Endothelial cell (in vitro differentiated cells): ENCODE measurements at places on chromosomes 11 and 22.

- DNase-seq: no peak
Observed at GRCh38 chr11:3861683-3862082, 6.2 kb downstream of the STIM1 start.

- no peak for DNase-seq
Observed at GRCh38 chr22:22534604-22535415, 14.7 kb upstream of the ZNF280A start.

GRCh38 chr22:46482056-46482675 is 55.3 kb downstream of the CELSR1 start:
- no peak for DNase-seq

DNA sequence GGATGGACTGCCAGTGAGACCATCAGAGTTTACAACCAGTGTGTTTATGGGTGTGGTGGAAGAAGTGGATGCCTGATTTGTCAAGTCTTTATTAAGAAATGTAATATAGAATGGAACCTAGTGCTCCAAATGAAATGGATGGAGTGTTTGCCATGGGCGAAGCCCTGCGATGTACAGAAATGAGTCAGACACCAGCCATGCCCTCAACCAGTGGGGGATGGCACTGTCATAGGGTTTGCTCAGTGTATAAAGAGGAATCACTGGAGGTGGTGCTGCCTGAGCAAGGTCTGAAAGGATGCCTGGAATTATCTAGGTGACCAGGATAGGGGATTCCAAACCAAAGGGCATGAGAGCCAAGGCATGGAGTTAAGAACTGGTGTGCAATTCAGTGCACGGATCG is 120.9 kb upstream of the MTNR1B start:
- no peak for DNase-seq

DNA sequence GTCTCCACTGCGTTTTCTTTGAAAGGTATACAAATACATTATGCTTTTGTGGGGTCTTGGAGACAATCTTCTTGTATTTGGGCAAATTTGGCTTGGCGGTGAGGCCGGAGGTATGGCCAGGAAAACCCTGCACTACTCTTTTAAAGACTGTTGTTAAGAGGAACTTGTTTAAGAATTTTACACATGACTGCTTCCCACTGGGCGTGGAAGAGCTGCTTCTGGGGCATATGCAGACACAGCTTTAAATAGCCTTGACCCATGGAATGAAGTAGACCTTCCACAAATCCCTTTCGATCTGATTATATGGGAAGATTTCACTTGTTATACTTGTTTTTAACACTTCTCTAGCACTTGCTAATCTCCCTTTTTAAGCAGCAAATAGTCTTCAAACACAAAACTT is 453.6 kb downstream of the MN1 start:
- DNase-seq: no peak

DNA sequence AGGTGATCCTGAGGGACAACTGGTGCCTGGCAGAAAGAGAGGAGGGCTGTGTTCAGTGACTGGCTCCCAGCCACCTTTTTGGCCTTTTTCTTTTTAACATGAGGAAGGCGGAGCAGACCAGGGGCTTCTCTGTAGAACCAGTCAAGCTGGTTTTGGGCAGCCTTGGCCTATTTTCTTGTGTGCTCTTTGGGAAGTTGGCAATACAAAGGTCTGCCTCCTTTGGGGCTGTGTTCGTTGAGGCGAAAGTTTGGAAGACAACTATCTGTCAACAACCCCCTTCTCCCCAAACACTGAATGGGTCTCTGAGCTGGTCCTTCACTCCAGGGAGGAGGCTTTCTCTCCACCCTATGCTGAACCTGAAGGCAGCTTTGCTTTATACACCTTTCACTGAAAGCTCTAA is 8.5 kb downstream of the MARK2 start:
- no peak for DNase-seq

- DNase-seq: no peak
Observed at GRCh38 chr22:19113429-19113828, 8.8 kb downstream of the DGCR2 start.

DNA sequence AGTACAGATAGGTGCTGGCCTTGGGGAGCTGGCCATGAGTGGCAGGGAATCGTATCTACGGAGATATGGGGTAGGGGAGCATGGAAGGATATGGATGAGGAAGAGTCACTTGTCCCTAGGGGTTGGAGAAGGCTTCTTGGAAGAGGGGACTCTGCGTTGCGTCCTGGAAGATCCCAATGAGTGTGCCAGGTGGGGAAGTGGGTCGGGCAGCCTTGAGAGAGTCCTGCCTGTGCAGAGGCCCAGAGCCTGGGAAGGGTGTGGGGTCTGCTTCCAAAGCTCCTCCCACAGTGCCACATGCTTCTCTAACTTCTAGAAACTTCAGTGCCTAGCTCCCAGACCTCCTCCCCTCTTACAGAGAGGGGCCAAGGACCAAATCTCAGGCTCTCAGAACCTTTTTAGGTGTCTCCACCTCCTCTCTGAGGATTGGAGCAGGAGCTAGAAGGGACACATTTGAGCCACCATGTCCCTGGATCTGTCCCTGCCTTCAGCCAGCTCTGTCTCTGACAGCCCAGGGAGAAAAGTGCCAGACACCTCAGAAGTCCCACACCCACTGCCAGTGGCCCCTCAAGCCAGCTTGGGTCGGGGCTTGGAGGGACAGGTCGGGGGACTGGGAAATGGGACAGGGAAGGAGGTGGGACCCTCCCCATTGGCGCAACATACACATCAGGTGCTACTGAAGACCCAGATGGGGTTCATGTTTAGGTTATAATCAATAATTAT is 11.0 kb downstream of the RHBDD3 start:
- DNase-seq: no peak

DNA sequence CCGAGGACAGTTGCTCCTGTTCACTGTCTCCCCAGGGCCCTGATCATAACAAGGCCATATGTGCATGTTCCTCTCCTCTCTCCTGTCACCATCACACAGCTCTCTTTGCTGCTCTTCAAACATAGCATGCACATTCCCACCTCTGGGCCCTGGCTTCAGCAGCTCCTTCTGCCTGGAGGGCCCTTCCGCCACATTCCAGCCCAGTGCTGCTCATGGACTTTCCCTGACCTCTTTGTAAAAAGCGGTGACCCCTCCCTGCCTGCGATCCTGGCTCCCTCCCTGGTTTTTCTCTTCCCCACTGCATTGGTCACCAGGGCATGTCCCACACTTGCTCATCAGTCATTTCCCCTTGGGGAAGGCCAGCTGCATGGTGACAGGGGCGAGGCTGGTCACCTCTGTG is 98.2 kb downstream of the MYO18B start:
- DNase-seq: no peak

DNA sequence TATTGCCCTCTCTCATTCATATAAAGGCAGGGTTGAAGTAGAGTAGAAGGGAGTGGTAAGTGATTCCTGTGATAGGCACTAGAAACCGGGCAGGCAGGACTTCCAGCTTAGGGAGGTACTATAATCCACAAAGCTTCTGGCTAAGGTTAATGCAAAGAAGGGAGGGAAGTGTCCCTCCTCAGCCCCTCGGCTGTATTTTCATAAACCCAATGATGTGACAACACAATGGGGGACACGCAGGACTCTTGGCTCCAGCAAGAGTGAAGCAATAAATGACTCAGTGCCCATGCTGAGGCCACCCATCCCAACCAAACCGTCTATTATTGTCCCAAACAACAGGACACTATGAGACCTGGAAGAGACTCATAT is 90.7 kb downstream of the ETS1 start:
- no peak for DNase-seq

GRCh38 chr11:11313902-11314692 is 39.0 kb downstream of the CSNK2A3 start:
- DNase-seq: no peak

DNA sequence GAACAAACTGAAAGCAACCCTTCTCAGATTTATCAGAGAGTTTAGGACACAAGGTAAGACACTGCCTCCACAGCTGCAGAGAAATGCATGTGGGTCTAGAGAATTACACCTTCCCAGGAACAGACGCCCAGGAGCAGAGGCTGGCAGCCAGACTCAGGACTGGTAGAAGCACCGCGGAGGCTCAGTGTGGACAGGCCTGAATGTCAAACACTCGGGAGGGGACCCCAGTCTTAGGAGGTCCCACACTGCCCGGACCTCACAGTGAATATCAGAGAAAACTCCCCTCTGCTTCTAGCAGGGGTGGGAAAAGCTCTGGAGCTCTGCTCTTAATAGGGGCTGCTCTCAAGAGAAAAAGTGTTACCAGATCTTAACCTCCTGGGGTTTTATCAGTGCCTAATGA is 952.7 kb downstream of the BRD1 start:
- no peak for DNase-seq

DNA sequence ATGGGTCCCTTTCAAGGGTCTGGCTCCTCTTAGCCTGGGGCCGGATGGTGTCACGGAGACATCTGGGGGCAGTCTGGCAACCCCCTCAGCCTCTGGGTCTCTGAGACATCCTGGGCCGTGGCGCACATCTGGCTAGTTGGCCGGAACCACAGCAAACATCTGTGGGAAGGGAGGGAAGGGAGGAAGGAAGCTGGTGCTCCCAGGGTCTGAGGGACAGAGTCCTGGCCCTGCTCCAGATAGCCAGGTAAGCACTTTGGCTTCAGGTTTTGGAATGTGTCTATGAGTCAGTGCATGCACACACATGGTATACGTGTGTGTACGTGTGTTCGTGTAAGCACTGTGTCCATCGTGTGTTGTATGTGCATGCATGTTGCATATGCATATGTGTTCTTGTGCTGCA is 225.1 kb downstream of the MN1 start:
- DNase-seq: no peak

DNA sequence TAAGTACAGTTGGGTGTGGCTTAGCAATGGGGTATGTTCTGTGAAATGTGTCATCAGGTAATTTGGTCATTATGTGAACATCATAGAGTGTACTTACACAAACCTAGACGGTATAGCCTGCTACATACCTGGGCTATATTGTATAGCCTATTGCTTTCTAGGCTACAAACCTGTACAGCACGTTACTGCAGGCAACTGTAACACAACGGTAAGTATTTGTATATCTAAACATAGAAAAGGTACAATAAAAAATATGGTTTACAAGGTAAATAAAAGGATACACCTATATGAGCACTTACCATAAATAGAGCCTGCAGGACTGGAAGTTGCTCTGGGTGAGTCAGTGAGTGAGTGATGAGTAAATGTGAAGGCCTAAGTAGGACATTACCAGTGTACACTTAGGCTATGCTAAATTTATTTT is 73.1 kb upstream of the GDPD4 start:
- no peak for DNase-seq

DNA sequence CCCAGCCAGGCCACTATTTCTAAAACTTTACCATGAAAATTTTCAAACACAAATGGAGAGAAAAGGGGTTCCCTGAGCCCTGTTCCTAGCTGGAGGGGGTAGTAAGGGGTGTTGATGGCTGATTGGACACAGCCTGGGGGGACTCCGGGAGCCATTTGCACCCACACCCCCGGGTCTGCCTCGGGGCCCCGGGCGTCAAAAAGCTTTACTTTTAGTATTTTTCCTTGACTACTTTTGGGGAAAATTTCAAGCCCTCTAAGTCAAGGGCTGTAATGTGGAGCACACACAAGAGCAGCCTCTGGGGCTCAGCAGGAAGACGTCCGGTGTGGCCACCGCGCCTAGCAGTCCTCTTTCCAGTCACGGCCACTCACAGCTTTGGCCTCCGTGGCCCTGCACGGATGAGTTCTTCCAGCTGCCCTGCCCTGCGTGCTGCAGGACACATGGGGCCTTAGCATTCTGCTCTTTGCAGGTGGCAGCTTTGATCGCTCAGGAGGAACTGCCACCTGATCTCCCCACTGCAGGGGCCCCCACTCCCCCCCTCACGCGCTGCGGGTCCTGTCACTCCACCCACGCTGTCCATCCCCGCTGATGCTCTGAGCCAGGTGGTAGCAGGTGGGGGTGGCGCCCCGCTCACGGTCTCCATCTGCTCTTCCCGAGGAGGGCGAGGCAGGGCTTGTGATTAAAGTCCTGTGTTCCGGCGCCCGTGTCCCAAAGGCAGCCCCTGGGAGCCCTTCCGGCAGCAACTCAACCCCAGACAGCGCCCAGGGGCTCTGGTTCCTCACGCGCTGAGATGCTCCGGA is 14.4 kb downstream of the RNH1 start:
- DNase-seq: no peak

- no peak for DNase-seq
Observed at GRCh38 chr22:49140911-49141665, 686.6 kb downstream of the BRD1 start.

DNA sequence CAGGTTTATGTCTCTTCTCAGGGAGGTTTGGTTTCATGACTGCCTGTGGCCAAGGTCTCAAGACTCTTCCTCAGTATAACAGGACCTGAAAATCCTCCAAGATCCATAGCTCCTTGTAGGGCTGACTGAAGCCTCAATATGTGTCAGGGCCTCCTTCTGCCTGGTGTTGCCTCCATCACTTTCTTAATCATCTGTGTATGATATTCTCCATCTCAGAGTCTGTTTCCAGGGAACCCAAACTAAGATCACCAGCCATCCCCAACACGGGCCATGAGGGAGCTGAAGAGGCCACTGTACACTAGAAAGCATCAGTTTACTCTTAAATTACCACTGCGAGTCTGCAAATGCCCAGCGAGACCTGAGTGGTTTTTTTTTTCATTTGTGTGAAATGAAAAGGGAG is 17.7 kb downstream of the GGTLC2 start:
- DNase-seq: no peak

GRCh38 chr11:1036303-1036923 is at the start of gene MUC6:
TSS of gene MUC6 (minus strand) at chr11:1036718. CDS start at chr11:1036655, 63 bp downstream.
- no peak for DNase-seq
